ENCODE measurements at places on chromosomes 6 and 20.

DNA sequence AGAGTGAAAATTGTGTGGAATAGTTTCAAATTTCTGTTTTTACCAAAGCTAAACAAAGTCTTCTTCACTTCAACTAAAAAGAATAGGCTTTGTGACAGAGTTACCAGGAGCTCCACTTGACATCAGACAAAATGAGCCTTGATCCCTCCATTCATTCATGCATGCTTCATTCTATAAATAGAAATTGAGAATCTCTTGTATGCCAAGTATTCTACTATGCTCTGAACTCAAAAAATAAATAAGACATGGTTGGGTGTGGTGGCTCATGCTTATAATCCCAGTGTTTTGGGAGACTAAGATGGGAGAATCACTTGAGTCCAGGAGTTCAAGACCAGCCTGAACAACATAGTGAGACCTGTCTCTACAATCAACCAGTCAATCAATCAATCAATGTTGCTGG is 236.6 kb upstream of the FAM83B start:
- DNase-seq, result no peak

- no peak for DNase-seq
These were observed 30.2 kb downstream of the ZHX3 start for GRCh38 chr20:41287327-41287726.

DNA sequence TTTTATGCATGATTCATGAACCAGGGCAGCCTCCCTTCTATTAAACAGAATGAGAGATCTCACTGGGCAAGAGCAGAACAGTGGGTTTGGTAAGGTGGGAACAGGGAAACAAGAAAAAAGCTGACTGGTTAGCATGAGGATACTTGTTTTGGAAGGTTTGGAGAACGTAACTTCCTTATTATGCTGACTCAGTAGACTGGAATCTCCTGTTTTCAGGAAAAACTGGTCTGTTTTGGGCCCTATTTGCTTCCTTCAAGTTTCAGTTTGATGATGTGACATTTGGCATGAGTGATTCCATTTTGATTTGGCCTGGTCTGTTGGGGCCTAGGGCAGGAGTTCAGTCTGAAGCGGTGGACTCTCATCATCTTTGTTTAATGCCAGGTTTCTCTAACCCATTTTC is 172.0 kb downstream of the MYLK4 start:
- DNase-seq, result no peak

- peak; percentile 41 for DNase-seq
These were observed 39.2 kb downstream of the DYNLT1 start for GRCh38 chr6:158605266-158605878.

DNA sequence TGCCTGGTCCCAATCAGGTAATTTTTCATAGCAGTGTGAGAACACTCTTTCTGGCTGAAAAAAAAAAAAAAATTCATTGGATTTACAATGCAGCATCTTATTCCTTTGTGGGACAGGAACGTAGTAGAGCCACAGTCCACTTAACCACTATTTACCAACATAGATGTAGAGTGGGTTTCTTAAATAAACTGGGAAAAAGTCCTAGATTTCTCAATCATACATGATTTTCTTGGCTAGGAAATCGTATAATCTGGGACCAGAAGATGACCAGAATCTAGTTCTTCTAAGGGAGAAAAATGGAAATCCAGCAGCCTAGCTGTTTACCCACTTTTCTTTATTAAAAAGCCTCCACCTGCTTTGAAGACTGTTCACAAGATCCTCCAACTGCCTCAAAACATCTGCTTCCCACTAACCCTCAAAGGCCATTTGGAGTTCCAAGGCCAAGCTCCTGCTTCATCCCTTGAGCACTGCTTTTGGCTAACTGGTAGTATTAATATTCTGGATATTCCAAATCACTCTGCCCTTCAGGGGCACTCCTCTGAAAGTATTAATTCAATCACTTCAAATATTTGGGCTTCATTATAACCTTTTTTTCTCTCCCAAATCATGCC is 70.4 kb downstream of the FYN start:
- DNase-seq, result no peak

GRCh38 chr6:159931112-159931511 is 37.8 kb upstream of the IGF2R start:
- DNase-seq, result no peak

- DNase-seq, result no peak
These were observed 168.6 kb downstream of the CD83 start for GRCh38 chr6:14286144-14286543.

Measured in activated CD4-positive, alpha-beta T cell treated with anti-CD3 and anti-CD28 coated beads for 4 hours (primary cell).